ENCODE measurements at places on chromosomes 2 and 18.

- no peak for DNase-seq
These were observed 4.9 kb downstream of the DARS1 start for GRCh38 chr2:135980434-135981079.

- DNase-seq, result no peak
These were observed 219.6 kb downstream of the INSIG2 start for GRCh38 chr2:118307864-118308263.

- DNase-seq, result no peak
These were observed 562 bp downstream of the CENPA start for GRCh38 chr2:26786207-26787028.

- DNase-seq, result no peak
These were observed 3.5 kb downstream of the HAAO start for GRCh38 chr2:42788882-42789281.

All from stimulated activated CD4-positive, alpha-beta T cell treated with anti-CD3 and anti-CD28 coated beads, Interleukin-4, amount 100 ng/mL, for 24 hours (primary cell).